ENCODE measurements at places on chromosomes 6 and 20.
A peak's percentile ranks its signal among the peaks of the same experiment; 100 is the strongest.

DNA sequence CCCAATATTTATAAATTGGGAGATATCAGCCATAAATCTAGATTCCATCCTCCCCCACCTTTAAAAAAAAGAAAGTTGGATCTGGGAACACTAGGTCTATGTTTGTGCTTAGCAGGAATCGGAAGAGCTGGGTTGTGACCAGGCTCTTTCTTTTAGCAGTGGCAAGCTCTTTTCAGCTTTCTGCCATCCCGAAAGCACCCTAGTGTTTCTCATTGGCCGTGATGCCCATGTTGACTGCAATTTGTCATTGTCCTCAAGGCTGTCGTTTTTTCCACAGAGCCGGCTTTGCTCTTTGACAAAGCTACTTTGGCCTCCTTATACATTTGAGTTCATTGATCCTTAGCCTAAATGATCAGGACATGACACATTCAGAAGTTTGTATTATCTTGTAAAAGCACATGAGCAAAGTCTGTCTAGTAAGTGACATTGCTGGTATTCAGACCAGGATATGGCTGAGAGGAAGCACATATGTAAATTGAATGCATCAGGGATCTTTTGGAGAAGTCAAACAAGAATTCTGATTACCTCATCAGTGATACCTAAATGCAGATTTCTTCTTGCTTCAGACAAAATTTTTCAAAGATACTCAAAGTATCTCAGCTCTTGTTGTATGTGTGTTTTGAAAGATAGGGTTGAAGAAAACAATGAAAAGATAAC lies 50.1 kb downstream of the CARMIL1 start:
- DNase-seq = no peak

GRCh38 chr6:8707956-8708772 lies 272.8 kb upstream of the SLC35B3 start:
- DNase-seq = no peak

GRCh38 chr20:61099806-61100205 lies 152.3 kb upstream of the CDH4 start:
- DNase-seq = no peak

DNA sequence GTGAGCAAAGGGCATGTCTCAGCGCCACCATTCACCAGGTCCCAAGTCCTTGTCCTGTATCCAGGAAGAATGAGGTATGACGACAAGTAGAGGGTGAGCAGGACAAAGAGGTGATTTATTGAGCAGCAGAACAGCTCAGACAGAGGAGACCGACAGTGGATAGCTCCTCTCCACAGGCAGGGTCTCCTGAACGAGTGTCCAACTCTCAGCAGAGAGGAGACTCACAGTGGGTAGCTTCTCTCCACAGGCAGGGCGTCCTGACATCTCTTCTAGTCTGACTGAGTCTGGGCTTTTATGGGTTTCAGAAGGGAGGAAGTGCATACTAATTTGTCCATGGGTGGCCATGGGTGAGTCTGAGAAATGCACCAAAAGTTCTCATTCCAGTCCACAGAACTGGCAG lies 204.7 kb downstream of the ANKRD60 start:
- no peak for DNase-seq

DNA sequence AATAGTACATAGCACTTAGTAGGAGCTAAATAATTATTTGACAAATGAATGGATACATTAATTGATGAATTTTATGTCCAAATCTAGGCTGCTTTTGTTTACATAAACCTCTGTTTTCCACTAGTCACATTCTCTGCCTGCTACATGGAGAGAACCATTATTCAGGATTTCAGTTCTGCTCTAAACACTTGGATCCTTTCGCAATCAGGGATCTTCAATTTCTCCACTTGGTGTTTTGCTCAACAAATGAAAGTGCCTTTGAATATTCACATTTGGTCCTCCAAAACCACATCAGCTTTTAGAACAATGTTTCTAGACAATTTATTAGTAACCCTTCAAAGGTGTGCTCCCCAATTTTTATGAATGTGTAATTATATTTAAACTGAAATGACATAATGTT lies 30.6 kb upstream of the HLA-DQB1 start:
- DNase-seq = no peak

DNA sequence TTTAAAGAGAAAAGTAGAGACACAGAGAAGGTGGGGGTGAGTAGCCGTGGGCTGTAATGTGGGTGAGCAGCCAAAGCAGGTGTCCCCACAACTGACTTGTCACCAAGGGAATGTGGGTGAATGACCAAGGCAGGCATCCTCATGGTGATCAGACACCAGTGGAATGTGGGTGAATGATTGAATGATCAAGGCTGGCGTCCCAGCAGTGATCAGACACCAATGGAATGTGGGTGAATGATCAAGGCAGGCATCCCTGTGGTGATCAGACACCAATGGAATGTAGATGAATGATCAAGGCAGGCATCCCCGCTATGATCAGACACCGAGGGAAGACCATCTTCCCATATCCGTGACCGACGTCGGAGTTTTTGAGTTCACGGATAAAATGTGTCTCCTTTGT lies 49.8 kb upstream of the OR14J1 start:
- no peak for DNase-seq

- no peak for DNase-seq
These were observed 63.6 kb downstream of the EDN1 start for GRCh38 chr6:12353731-12354130.

DNA sequence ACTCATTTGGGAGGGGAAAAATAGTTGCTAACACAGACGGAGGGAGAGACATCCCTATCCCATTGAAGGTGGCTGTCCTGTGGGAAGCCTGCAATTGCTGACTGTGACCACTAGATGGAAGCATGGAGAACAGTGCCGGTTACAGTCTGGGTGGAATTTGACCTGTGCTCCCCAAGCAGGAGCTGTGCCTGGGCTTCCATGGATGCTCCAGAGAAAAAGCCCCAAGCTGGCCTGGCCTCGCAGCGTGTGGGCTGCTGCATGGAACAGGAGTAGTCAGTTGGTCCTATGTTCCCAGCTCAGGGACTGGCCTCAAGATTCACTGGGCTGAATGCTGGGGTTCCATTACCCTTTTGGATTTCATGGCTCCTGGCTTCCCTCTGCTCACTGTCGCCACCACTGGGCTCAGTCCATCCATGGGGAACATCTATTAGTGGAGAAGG lies 116.3 kb upstream of the CHD6 start:
- peak; percentile 54 for DNase-seq

DNA sequence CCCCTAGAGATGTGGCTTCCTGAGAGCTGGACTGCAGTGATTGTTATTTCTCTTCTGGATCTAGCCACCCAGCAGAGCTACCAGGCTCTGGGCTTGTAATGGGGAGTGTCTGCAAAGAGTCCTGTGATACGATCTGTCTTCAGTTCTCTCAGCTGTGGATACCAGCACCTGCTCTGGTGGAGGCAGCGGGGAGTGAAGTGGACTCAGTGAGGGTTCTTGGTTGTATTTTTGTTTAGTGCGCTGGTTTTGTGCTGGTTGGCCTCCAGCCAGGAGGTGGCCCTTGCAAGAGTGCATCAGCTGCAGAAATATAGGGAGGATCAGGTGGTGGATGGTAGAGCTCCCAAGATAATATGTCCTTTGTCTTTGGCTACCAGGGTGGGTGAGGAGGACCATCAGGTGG lies 33.7 kb downstream of the PAX1 start:
- DNase-seq = no peak

DNA sequence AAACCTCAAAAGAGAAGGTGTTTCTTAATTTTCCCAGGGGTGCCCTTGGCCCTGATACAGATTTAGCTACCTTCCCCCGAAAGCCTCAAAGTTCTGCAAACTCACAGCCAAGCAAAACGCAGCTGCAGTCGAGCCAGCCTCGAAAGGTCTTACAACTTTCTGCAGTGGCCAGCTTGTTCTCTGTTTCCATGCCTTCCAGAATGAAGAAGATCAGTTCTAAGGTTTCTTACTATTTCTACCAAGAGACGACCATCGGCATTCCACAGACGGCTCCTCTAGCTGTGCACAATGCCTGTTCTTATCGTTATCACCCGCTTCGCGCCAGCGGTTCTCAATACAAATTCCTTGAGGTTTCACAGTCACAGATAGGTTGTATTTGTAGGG lies 28.5 kb upstream of the CCR6 start:
- no peak for DNase-seq

DNA sequence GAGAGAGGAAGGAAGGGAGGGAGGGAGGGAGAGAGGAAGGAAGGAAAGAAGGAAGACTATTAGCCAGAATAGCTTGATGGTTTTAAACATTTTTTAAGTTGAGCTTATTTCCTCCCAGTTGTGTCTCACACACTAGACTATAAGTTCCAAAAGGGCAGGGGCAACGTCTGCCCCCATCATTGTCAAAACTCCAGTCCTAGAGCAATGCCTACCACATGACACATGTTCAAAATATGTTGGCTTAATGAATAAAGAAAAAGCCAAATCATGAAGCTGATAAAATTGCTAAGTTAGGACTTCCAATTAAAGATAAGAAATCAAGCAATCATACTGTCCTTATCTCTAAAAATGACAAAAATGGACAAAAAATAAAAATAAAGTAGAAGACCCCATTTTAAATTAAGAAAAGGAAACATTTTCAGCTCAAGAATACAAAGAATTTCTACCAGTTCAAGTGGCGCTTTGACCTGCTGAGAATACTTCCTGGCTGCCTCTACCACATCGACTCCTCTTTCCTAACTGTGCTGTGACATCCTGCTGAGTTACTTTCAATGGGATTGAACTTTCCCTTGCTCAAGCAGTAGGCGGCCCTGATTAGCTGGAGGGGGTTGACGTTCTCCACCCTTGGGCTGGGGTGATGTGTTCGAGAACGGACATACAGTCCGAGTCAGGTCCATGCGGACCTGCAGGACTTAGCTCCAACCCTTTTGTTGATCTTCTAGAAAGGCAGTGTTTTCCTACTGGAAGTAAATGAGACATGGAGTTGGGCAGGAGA lies 283.9 kb upstream of the FOXQ1 start:
- DNase-seq = no peak

DNA sequence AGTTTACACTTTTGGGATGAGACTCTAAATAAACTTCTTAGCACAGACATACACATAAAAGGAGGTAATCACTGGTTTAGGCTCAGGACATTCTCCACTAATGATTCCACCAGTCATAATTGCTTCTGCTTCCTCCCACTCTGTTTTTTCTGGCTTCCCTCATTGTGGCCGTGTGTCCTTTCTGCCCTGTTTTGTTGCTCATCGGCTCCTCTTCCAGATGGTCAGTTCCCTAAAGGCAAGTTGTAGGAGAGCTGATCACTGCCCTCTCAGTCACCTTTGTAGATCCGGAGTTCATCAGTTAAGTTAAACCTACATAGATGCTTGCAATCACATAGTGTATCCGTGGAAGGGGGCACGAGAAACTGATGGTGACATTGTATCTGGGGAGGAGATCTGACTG lies 200.5 kb upstream of the ARG1 start:
- DNase-seq = no peak

All from NT2/D1 (cell line).